NCI-H345 (cell line): ENCODE measurements at places on chromosomes 2 and 18.

DNA sequence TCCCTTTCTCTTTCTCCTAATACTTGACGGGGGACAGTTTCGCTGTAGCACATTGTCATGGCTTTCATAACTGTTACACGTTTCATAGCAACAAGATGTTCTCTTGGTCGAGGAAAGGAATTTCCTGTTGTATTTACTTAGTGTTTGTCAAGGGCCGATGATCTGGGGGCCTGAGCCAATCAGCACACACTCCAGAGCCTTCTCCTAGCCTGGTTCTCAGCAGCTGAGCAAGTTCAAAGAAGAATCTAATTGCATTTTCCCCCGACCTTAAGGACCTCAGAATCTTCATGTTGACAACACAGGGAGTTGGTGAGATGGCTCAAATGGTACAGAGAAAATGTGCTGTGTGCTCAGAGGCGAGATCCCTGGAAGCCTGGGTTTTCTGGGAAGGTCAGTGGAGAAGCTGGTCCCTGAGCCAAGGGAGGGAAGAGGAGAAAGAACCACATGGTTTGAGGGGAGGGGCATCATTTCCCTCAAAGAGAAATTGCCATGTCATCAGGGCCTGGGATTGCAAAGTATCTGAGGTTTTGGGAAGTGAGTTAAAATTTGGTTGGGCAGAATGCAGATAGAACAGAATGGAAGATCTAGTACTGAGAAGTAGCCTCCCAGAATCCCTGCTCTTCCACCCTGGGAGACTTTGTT is 76.9 kb upstream of the AGAP1 start:
- no peak for DNase-seq

DNA sequence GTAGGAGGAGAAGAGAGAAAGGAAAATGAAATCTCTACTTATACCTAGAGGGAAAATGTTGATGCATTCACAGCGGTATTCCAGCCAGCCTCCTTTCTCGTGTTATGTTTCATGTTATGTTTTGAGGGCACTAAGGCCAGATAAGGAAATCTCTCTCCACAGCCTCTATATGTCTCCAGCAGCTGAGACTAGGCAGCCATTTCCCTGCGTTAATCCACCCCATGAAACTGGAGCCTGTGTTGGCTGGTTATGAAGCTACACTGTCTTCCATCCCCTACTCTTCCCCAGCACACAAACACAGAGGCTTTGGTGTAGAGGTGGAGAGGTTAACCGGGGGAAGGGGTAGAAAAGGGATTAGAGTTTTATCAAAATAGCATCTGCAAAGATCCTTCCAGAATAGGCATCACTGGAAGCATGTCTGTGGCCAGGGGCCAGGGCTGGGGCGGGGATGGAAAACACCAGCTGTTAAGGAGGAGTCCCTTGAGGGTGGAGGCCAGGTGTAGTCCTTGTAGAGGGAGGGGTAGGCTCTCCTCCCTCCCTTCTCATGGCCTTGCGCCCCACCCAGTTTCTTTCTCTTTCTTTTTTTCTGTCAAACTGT is 100.9 kb upstream of the TNP1 start:
- no peak for DNase-seq

DNA sequence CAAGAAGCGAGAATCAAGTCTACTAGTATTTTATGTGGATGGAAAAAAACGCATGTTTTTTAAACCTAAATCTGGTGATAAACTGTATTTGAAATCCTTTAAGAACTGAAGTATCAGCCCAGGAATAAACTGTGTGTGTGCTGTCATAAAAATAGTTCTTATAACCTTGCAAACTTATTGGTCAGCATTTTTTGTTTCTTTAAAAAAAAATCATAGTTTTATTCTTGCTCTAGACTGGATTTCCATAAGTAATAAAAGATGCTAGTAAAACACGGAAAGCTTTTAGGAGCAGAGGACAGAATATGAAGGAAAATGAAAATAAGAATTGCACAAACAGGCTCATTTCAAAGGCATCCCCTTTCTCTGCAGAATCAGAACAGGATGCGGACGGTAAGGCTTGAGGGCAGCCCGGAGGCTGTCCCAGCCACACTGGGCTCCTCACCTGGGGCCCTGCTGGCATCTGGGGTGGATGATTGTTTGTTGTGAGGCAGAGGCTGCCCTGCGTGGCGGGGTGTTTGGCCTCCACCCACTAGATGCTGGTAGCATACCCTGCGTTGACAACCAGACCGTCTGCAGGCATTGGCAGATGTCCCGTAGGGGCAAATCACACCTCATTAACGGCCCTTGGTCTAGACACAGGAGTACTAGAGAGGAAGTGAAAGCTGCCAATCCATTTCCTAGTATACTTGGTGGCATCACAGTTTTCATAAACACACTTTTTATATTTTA is 52.5 kb downstream of the MBP start:
- no peak for DNase-seq

DNA sequence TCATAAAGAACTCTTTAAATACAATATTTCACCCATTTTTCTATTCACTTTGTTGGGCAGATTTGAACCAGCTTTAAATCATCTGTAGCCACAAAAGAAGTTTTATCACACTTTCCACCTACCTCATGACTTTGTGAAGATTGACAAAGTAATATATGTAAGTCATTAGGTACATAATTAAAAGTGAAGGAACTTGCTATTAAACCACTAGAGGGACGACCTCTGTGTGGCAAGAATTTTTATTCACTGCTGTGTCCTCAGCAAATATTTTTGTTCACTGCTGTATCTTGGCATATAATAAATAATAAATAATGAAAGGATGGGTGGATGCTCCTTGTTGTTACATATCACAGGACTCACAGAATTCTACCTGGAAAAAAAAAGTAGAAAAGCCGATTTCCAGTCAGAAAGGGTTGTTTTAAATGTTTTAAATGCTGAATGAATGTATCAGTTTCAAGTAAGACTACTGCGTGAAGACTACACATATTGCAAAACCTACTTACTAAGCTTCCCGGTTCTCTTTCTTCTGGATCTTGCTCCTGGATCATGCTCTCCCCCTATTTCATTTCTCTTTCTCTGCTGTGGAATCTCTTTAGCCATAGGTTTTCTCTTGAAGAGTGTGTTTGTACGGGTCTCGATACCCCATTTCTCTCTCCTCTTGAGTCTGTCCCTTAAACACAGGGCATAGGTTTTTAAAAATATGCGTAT is 44.8 kb downstream of the KCMF1 start:
- no peak for DNase-seq

GRCh38 chr2:17303054-17303453 is 215.2 kb downstream of the RAD51AP2 start:
- DNase-seq, result no peak

DNA sequence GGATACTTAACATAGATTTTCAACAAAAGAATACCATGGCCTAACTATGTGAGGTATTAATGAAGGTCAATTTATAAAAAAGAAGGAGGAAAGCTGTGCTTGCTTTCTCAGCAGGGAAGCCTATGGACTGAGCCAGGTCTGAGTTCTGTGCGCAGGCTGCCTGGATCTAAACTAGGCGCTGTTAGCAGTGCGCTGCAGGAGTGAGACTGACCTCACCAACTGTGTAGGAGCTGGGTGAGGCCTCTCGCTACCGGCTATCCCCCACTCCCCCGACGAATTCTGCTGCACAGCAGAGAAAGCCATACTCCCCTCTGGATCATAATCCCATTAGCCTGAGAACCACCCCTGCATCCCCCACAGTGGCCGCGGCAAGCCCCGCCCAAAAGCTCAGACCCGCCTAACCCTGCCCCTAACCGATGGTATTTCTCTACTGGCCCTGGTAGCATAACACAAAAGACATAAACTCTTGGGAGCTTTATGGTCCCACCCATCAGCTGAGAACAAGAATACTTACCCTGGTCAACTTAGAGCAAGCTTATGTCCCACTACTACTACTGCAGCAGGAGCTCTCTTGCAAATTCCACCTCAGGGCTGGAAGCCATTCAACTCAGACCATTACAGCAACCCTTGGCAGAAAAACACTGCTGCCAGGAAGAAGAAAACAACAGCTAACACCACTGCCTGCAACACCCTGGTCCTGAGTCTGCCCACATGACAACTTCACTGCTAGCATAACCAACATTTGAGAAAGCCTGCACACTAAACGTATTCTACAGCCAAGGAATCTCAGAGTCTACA is 28.0 kb downstream of the SULT1C2 start:
- DNase-seq, result no peak

DNA sequence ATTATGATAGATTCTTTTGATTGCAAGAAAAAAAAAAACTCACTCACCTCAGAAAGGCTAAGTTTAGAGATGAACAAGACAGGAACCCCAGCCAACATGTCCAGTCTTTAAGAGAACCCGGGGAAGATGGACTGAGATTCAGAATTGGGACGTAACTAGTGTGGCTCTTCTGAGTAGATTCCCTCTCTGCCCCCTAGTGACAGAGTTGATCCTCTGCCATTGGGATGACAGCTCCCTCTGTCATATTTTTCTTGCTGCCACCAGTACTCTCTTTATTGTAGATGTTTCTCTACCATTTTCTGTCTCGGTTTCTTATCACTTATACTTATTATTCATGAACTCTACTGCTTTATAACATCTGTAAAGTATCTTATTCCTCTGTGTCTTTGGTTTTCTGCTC is 77.7 kb downstream of the GULP1 start:
- DNase-seq, result peak; percentile 25

DNA sequence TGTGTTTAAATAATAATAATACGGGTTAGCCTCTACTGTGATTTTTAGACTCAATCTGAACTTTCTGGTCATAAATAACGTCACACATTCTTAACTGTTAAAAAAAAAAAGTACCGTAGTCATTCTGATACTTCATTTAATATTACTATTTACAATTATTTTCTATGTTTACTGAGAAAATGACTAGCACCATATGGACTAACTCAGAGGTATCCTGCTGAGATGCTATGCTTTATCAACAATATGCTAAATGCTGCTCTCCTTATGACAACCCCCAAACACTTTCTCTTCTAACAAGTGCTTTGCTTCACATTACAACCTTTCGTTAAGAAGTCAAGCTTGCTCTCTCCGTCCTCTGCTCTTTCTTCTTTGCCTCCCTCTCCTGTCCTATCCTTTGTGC is 182.1 kb downstream of the AFF3 start:
- no peak for DNase-seq
